ENCODE measurements at places on chromosomes 3 and 15.

GRCh38 chr15:99154271-99154670 is 49.4 kb downstream of the SYNM start:
- no peak for DNase-seq

- no peak for DNase-seq
Measured at GRCh38 chr15:97177151-97177577, 783.3 kb upstream of the ARRDC4 start.

GRCh38 chr3:121995161-121996137 is 26.6 kb downstream of the ILDR1 start:
- DNase-seq: no peak

DNA sequence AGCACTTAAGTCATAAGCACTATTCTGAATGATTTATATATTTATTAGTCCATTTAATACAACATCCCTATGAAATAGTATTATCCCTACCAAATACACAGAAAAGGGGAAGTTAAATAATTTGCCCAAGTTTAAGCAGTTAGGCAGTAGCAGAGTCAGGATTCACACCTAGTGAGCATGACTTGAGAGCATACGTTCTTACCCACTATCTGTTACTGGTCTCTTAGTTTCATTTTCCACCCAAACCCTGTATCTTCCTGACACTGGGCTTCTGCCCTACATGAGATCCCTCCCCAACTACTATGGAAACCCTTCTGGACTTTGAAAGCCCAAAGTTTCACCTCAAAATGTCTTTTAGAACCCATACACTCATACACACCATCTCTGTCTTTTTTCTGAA is 4.4 kb upstream of the ATOSA start:
- DNase-seq: no peak

- DNase-seq: no peak
Measured at GRCh38 chr3:53045518-53046170, at the start of gene SFMBT1. TSS of gene SFMBT1 (minus strand) at chr3:53046073. CDS start at chr3:52969128, 76,945 bp downstream.

- no peak for DNase-seq
Measured at GRCh38 chr15:34365091-34365825, 1.7 kb downstream of the LPCAT4 start.

DNA sequence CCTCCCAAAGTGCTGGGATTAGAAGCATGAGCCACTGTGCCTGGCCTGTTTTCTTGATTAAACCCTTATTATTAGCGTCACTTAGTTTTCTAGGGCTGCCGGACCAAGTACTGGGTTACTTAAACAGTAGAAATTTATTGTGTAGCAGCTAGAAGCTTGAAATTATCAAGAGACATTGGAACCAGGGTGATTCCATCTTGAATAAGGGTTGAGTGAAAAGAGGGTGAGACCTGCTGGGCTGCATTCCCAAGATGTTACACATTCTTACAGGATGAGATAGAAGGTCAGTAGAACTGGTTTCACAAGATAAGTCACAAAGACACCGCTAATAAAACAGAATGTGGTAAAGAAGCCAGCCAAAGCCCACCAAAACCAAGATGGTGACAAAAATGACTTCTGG is 18.6 kb upstream of the FSTL1 start:
- no peak for DNase-seq

- no peak for DNase-seq
Measured at GRCh38 chr3:139561959-139562676, 22.6 kb upstream of the RBP1 start.

- DNase-seq: no peak
Measured at GRCh38 chr3:36489101-36489500, 108.8 kb downstream of the STAC start.

DNA sequence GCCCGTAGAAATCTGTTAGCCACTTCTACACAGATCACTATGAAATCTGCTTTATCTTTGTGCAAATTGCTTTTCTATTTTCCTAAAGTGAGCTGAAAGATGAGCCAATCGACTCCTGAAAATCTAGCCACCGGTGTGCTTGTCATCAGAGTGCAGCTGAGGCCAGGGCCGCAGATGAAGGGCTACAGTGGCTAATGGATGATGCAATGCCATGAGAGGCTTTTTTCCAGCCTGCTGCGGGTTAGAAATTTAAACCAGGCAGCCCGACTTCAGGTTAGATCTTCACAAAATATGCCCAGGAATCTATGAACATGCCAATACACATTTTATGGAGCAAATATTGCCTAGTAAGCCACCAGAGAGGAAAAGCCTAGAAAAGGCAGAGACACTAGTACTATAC is 948.2 kb upstream of the CFAP20DC start:
- no peak for DNase-seq

DNA sequence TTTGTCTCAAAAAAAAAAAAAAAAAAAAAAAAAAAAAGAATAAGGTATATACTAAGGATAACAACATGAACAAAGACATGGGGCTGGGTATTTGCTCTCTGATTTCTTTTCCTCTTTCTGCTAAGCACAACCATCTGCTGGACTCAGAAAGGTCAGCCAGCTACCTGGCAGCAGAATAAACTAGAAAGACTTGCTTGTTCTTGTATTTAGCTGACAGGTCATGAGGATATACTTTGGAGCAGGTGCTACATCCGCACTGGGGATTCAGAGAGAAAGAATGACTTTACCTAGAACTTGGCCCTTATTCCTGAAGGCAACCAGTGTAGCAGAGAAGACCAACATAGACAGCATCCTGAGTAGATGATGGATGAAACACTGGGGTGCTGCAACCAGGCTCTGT is 550.5 kb downstream of the NTRK3 start:
- no peak for DNase-seq

DNA sequence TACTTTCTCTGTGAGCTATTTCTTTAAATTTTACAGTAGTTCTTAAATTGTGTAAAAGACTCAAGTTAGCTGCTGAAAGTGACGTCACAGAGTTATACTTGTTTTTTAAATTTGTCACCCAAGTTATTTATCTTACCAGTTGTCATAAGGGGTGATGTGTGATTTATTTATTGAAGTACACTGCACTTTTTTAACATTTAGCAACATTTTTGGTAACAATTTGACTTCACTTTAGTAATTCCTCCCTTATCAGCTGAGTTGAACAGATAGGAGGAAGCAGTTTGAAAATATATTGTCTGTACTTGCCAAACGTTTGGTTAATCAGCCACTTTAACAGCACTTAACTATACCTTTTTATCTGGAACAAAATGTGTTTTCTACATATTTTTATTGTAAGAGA is 3.8 kb downstream of the STT3B start:
- DNase-seq: no peak

DNA sequence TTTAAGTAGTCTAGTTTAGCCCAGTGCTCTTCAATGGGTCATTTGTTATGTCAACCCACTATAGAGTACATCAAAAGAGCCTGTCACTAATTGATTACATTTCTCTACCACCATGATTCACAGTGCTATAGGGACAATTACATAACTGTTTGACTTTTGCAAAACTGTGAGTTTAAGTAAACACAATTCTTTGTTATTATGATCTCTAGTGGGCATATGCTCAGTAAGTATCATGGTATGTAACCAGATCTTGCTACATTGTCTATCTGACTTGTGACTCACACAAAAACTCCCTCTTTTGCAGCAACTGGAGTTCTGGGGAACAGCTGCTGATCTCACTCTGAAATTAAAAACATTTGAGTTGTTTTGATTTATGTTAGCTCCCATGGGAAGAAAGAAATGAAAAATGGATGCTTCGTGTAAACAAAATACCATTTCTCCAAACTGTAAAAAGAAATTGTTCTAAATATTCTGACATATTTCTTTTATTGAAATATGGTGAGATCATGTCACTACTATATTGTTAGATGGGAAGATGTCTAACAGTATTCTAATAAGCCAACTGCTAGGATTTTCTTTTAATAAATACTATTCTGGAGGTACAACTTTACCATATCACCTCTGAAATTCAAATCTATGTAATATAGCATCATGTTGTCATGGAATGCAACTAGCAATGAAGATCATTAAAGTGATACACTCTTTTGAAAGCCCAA is 470.4 kb downstream of the ROBO1 start:
- peak; percentile 85 for DNase-seq

DNA sequence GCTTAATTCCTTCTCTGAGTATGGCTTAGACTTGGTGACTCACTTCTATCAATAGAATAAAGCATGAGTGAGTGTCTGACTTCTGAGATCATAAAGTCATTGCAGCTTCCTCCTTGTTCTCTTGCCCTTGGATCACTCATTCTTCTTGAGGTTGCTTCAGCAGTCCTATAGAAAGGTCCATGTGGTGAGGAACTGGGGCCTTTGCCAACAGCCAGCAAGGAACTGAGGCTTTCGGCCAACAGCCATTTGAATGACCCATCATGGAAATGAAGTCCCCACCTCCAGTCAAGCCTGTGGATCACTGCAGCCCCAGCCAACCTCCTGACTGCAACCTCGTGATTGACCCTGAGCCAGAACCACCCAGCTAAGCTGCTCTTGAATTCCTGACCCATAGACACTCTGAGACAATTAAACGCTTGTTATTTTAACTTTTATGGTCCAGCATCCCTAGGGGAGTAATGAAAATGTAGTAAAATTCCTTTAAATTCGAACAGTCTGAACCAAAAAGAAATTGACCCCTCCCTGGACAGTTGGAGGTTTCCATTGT is 84.5 kb downstream of the WDR76 start:
- no peak for DNase-seq

GRCh38 chr3:172070269-172070668 is 30.9 kb downstream of the FNDC3B start:
- no peak for DNase-seq

DNA sequence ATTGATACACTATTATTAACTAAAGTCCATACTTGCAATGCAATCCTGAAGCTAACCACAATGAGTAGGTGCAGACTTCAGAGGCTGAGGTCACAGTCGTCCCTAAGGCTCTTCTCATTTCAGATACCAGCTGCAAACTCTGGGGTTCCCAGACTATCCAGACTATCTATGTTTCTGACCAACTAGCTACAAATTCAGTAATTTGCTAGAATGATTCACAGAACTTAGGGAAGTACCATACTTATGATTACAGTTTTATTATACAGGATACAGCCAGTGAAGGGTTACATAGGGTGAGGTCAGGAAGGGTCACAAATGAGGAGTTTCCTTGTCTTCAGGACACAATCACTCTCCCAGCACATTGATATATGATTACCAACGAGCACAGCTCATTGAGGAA is 36.5 kb downstream of the PPM1L start:
- no peak for DNase-seq

- no peak for DNase-seq
Measured at GRCh38 chr15:82531496-82532382, 8.5 kb downstream of the RPS17 start.

DNA sequence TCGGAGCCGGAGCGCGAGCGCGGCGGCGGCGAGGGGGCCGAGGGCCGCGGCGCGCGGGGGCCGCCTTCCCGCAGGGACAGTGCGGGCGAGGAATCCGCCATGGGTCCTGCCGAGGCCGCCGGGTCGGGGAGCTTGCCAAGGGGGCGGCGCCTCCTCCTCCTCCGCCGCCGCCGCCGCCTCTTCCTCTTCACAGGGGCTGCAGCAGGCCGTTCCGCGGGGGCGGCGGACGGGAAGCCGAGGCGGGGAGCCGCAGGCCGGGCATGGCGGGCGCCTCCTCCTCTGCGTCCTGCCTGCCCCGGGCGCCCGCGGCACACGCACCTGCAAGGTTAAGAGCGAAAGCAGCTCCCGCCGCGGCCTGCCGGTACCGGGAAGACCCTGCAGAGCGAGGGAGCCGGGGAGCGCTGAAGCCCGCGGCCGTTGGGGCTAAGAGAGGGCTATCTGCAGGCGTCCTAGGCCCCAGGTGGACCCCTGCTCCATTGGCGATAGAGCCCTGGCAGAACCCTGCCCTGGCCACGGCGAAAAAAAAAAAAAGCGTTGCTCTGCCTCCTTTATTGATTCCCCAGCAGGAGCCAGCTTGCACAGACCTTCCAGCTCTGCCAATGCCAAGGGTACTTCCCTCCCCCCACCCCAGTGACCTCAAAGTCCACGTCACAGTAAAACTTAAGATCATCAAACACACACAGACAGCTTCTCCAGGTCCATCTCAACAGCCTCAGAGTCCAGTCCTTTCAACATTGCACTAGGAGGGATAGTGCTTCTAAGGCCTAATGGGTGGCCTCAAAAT is at the start of gene LYSMD2:
TSS of gene LYSMD2 (minus strand) at position 134 of the 784 bp plus-strand sequence. CDS start at position 101, 33 bp downstream.
- no peak for DNase-seq

DNA sequence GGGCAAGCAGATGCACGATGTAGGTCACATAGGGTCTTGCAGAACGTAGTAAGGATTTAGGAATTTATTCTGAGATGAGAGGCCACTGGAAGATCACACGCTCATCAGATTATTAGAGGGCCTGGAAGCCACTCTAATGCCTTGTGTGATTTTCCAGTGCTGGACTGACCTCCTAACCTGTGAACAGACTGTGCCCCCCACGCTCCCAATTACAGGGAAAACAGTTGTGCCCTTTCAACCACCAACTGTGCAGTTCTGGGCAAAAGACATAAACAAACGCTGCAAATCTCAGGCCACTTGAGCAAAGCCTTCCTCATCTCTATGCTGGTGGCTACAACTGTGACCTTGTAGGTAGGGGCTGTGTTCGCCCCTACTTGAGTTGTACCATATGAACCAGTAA is 48.2 kb upstream of the BOC start:
- DNase-seq: no peak

DNA sequence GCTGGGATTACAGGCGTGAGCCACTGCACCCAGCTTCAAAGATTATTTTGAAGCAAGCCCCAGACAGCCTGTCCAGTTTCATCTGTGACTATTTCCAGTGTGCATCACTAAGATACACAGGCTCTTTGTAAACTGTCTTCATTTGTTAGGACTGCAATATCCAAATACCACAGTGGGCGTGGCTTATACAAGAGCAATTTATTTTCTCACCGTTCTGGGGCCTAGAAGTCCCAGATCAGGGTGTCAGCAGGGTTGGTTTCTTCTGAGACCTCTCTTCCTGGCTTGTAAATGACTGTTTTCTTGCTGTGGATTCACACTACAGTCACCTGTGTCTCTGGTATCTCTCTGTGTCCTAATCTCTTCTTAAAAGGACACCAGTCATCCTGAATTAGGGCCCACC is 59.7 kb downstream of the RLBP1 start:
- no peak for DNase-seq

DNA sequence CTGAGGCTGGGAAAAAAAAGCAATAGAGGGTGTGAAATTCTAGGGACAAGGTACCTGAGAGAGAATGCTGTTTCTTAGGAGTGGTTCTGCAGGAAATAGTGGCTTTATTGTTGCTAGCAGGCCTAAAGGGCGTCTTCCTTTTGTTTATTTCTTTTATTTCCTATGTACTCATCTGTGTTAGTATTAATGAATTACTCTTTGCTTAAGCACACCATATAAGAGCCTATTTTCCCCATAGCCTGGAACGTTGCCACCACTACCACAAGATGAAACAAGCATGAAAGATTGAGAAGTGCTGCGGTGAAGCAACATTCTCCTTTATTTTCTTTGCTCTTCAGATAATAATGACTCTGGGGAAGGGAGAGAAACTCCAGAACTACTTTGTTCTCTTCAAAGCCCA is 21.3 kb upstream of the GOLIM4 start:
- no peak for DNase-seq

- DNase-seq: no peak
Measured at GRCh38 chr3:38655708-38656300, 6.3 kb upstream of the SCN5A start.

- DNase-seq: no peak
Measured at GRCh38 chr3:177471733-177472480, 274.6 kb upstream of the TBL1XR1 start.

GRCh38 chr3:23840521-23840920 is 34.8 kb downstream of the UBE2E1 start:
- no peak for DNase-seq

- no peak for DNase-seq
Measured at GRCh38 chr15:78242128-78242527, 7.8 kb upstream of the ACSBG1 start.

- no peak for DNase-seq
Measured at GRCh38 chr15:40252438-40253166, 13.7 kb downstream of the PAK6 start.
